ENCODE measurements at places on chromosomes 7 and 10.

DNA sequence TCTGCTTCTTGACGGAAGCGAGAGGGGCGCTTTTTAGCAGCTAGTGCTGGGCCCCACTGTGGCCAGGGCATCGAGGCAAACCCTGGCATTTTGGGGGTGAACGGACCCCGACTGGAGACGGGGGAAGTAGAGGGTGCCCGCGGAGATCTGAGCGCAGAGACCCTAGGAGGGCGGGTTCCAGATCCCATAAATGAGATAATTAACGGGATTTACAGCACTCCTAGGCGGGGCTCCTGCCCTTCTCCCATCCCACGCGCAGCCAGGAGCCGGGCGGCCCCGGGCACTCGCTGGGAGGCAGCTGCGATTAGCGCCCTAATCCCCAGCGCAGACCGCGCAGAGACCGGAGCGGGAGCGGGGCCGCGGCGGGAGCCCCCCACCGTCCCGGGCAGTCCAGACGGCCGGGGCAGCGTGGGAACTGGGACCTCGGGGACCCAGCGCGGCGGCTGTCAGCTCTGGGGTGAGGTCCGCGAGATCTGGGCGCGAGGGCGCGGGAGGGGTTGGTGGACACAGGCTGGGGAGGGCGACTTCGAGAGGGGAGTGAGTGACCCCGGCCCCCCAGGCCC is 735 bp downstream of the JCAD start:
- no peak for DNase-seq

GRCh38 chr7:30048582-30048981 is 20.4 kb downstream of the PLEKHA8 start:
- no peak for DNase-seq

DNA sequence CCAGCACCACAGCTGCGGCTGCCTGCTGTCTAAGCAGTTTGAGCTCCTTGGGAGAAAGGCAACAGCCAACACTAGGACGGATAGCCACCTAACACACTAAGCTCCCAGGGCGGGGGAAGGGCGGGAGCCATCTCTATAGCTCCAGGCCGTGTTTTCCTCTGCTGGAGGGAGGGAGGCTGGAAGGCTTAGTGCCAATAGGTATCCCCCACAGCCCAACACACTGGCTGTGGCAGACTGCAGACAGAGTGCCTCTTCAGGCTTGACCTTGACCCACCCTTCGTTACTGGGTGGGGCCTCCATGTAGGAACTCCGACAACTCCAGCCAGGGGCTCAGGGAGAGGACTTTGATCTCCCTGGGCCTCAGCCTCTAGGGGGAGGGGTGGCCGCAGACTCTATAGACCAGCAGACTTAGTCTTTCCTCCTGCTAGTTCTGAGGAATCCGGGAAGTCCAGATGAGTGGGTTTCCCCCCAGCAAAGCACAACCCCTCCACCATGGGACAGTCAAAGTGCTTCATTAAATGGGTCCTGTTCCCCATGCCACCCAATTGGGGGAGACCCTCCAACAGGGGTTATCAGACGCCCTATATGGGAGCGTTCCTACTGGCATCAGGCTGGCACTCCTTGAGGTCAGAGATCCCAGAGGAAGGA is 314.4 kb upstream of the MKI67 start:
- no peak for DNase-seq

DNA sequence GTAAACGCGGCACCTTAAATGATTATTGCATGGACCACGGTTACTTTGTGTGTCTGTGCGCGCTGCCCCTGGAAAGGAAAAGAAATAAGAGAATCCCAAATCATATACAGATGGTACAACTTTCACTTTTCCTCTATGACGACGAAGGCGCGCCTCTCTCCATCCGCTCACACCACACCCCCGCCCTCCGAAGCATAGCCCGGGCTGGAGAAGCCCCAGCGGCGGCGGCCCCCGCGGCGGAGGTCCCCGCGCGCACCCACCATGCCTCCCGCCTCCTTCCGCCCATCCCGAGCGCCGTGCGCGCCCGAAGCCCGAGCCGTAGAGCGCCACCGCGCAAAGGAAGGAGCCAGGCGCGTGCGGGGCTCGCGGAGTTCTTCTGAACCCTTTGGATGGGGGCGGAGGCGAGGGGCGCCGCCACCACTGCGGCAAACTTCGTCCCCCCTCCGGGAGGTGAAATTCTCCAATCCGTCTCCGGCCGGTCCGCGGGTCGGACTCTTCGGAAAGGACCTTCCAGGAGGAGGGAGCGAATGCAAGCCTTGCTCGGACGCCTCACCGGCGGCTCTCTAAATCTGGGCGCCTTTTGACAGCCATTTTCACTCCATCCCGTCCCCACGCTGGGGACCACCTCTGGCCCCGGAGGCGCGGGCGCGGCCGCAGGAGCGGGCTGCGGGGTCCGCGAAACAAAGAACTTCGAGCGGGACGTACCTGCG is 588 bp downstream of the GLI3 start:
- DNase-seq, result no peak

DNA sequence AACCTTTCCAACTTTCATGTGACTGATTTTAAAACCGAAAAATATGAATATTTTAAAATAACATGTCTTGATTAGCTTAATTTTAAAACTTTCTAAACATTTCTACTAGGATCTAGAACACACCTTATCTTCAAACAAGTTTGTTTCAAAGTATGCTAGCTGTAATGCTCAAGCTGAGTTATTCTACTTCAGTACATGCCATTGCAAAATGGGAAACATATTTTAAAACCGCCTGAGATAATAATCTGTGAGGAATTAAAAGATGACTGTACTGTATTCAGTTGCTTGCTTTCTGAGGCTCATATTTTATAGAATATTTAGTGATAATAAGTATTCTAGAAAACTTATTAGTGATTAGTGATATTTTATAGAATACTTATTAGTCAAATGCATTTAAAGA is 99.6 kb downstream of the LMBR1 start:
- no peak for DNase-seq

Data from DMS79 (cell line).